Mesenchymal stem cell (in vitro differentiated cells and primary cell): ENCODE measurements at places on chromosomes 3 and 15.

DNA sequence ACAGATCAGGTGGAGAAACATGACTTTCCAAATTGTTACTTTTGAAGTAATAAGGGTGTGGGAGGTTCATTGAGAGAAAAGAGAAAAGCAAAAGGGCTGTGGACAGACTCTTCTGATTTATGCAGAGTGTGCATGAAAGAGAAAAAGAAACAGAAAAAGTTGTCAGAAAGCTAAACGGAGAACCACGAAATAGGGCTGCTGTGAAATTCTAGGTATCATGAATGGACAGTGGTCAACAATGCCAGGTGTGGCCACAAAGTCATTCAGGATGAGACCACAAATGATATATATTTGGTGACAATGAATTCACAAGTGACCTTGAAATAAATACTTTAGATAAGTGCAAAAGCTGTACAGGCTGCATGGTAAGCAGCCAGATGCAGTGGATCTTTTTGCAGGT is 170.1 kb downstream of the IL5RA start:
- H3K4me1 ChIP-seq: no peaks in the 10 kb centered on the region
- H3K4me3 ChIP-seq: no peak overlapping the region
- H3K27me3 ChIP-seq: no peaks in the 10 kb centered on the region
- no peak overlapping the region for H3K27ac ChIP-seq
- H3K36me3 ChIP-seq: no peaks in the 10 kb centered on the region
- DNase-seq: no peak

DNA sequence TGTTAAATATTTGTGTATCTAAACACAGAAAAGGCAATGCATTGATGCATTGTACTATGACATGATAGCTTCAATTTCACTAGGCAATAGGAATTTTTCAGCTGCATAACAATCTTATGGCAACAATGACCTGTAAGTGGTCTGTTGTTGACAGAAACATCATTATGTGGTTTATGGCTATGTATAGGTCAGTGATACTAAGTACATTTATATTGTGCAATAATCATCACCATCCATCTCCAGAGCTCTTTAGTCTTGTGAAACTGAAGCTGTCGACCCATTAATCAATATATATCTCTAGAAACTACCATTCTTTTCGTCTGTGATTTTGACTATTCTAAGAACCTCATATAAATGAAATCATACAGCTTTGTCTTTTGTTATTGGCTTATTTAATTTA is 200.1 kb upstream of the ZNF717 start:
- DNase-seq: peak; percentile 3
- H3K36me3 ChIP-seq: no peaks in the 10 kb centered on the region
- no peak overlapping the region for H3K4me3 ChIP-seq

GRCh38 chr3:14508966-14509795 is 31.0 kb downstream of the GRIP2 start:
- no peak overlapping the region for H3K4me3 ChIP-seq
- peaks cover 45% of the 10 kb centered on the region for H3K27me3 ChIP-seq
- DNase-seq: peak; percentile 47
- H3K27ac ChIP-seq: no peak overlapping the region
- H3K4me1 ChIP-seq: peaks cover 5% of the 10 kb centered on the region
- H3K36me3 ChIP-seq: no peaks in the 10 kb centered on the region

- H3K36me3 ChIP-seq: peaks cover 22% of the 10 kb centered on the region
- peak overlapping the region; percentile 66 for H3K27ac ChIP-seq
- no peaks in the 10 kb centered on the region for H3K27me3 ChIP-seq
- peak; percentile 83 for DNase-seq
- peaks cover 33% of the 10 kb centered on the region for H3K4me1 ChIP-seq
Measured at GRCh38 chr3:124832782-124833709, 54.1 kb downstream of the ITGB5 start.
